NCI-H2227 treated with DMSO at 0.1 percent for 48 hours (cell line): ENCODE measurements at places on chromosomes 16 and 17.

GRCh38 chr16:57469046-57469445 is 6.6 kb downstream of the POLR2C start:
- no peak for DNase-seq

- no peak for DNase-seq
Observed at GRCh38 chr17:75244133-75244866, 17.1 kb downstream of the GGA3 start.

DNA sequence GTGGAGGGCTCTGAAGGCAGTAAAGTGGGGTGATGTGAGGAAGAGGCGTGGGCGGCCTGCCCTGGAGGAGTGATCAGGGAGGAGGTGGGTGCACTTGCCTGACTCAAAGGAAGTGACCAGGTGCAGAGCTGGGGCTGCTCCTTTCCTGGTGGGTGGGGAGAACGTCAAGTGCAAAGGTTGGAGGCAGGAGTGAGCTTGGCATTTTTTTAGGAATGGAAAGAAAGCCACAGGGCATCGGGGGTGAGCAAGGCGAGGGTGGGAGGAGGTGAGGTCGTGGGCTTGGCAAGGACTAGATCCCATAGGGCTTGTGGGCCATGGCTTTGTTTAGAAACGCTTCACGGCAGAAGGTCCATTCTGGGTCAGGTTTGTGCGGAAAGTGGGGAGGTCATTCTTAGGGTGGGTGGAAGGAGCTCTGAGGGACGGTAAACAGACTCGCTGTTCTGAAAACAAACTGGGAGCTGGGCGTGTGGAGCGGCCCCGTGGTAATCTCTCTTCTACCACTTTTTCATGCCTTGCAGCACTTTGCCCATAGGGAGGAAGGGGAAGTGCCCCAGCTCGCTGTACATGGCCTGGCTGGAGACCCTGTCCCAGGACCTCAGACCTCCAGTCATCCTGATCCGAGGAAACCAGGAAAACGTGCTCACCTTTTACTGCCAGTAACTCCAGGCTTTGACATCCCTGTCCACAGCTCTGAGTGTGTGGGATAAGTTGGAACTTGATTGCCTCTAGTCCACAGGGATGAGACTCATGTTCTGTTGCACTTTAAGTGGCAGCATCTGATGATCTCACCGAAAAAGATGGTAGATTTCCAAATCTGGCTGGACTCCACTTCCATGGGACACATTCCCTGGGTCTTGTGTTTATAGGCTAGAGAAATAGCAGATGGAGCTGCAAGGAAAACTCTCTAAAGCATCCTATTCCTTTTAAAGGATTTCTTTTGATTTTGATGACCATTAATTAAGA is 18.9 kb upstream of the HERPUD1 start:
- DNase-seq = no peak

DNA sequence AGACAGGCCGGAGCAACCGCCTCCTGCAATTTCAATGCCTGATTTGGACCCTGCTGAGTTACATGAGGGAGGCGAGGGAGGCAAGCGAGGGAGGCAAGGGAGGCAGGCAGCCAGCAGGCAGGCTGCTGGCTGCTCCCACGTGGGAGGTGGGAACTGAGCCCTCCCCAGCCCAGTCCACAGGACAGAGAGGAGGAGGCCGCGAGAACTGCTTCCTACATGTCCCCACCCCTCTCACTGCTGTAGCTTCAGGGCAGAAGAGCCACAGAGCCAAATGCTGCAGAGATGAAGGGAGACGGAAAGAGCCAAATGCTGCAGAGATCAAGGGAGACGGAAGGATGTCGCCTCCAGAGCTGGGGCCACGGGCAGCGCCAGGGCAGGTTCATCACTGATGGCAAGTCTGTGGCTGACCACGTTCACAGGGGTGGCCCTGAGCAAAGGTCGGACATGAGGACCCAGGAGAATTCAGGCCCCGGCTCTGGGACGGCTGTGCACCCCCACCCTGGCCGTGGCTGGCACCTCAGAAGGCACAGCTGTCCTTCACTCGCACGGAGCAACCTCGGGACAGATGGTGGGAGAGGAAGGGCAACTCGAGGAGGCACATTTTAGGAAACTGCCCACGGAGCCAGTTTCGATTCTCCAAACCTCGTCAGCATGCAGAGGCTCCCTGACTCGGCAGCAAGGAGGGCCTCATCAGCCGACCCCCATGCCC is 21.5 kb downstream of the RPH3AL start:
- no peak for DNase-seq

DNA sequence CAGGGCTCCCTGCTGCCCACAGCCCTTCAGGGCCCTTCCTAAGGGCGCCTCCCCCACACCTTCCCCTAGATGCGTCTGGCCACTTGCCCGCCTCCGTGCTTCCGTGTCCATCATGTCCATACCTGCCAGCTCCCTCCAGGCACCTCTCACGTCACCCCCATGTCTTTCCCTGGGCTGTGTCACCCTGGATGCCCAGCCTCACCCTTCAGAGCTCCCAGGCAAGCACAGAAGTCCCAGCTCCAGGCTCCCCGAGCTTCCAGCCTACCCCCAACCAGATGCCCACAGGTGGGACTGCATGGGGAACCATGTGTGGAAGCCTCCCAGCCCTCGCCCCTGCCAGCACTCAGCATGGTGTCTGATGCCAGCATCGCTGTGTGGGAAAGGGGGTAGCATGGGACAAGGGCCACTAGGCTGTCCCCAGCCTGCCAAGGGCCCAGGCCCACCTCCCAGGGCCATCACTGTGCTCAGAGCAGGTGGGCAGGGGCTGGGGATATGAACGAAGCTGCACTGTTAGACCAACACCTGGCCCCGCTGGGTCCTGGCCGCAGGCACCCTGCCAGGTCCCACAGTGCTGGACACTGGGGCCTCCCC is 1.9 kb upstream of the AXIN1 start:
- DNase-seq = no peak

- no peak for DNase-seq
Observed at GRCh38 chr17:4785311-4786105, 656 bp downstream of the VMO1 start.

DNA sequence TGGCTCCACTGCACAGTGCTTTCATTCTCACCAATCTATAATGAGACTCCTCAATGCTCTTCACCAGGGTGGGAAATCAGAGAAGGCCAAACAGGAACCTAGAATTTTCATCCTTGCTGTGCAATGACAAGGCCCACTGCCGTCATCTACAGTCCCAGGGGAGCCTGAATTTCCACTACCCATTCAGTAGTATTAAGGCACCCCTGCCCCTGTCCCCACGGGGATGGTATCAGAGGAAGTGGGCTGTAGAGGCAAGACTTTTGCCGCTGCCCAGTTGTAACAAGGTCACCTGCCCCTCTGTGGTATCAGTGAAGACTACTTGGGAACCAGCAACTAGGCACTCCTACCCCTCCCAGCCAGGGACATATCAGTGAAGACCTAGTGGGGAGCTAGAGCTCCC is 104.5 kb downstream of the C16orf78 start:
- no peak for DNase-seq

DNA sequence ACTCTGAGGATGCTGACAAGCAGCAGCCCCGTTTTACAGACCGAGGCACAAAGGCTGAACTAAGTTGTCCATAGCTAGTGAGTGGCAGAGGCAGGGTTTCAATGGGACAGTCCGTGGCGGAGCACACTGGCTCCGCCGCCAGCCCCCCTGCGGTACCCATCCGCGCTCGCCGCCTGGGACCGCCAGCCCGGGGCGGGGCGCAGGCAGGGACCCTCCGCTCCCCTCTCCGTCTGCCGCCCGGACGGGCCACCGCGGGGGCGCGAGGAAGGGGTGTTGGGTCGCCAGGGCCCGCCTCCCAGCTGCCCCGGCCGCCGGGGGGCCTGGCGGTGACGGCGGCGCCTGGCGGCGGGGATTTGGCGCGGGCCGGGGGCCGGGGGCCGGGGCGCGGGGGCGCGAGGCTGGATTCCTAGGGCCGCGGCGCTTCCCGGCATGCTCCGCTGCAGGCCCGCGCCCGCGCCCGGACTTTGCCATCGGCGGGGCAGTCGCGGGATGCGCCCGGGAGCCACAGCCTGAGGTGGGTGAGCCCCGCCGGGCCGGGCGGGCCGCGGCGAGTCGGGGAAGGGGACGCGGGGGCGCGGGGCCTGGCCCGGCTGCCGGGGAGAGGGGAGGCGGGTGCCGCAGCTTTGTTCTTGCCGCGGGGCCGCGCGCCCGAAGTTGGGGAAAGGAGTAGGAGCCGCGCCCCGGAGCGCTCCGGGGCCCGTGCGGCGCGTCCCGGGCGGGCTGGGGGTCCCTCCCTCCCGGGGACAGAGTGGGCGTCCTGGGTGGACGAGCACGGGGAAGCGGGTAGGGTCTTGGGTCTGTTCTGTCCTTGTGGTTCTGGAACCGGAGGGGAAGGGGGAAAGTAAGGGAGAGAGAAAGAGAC is at the start of gene TMEM98:
TMEM98 (plus strand) TSS at position 430 of the 862 bp plus-strand sequence. CDS start 3,376 bp downstream, outside the sequence.
- no peak for DNase-seq

GRCh38 chr16:69483611-69484010 is 59.2 kb downstream of the CYB5B start:
- no peak for DNase-seq

DNA sequence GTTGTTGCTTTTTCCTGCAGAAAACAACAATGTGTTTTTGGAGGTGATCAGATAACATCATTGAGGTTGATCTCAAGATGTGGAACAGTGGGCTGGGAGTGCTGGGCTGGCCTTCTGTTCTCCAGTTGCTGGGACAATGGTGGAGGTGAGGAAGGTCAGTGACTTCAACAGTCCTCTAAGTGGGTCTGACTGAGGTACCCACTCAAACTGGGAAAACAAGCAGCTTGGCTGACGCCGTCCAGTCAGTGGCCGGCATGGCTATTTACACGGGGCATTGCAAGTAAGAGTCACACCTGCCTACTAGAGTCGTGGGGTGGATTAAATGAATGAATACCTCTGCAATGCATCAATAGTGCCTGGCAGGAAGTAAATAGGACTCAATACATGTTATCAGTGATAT is 386.7 kb upstream of the ZFHX3 start:
- DNase-seq = no peak

GRCh38 chr17:81636505-81637288 is at the start of the genes NPLOC4 and TSPAN10:
TSS of gene NPLOC4 (minus strand) at chr17:81637112. CDS start at chr17:81636930, 182 bp downstream.
TSS of gene TSPAN10 (plus strand) at chr17:81637196. CDS start at chr17:81642413, 5,217 bp downstream.
- peak; percentile 74 for DNase-seq

DNA sequence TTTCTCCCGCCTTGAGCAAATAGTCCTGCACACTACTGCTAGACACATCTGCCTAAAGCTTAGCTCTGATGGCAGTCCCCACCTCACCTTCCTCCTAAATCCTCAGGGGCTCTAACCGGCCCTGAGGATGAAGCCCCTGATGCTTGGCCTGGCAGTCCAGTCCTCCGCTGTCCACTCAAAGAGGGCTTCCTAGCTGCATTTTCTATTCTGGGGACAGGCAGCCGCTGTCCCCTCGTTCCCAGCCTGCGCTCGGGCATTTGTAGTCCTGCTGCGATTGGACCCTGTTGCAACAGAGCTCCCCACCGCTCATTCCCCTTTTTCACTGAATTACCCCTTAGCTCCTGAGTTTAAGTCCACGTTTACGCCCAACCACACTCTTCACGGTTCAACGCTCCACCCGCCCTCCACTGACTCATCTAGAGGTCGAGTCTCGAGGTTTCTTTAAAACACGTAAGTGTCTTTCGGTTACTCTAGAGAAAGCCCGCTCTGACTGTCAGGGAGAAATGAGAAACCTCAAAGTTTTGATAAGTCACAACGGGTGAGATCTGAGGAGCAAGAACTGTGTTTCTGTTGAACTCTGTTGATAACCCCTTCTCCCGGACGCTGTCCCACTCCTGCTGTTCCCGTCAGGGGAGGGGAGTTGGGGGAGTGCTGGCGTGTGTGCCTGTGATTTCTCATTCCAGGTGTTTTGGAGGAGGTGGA is 4.5 kb downstream of the CCR7 start:
- peak; percentile 31 for DNase-seq

DNA sequence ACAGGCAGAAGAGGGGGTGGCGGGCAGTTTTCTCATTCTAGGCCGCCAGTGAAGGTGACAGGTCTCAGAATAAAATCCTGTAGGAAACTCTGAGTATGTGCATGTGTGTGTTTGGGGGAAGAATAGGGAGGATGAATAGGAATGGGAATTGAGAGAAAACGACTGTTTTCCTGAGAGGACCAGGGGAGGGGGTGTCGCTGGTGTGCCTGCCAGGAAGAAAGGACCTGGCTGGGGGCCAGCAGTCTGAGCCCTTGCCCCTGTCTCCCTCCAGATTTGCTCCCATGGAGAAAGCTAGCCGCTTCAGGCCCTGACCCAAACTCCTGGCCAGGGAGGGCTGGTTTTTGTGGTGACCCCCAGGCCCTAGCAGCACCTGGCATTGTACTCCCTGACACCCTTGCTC is 14.4 kb downstream of the C17orf50 start:
- no peak for DNase-seq

DNA sequence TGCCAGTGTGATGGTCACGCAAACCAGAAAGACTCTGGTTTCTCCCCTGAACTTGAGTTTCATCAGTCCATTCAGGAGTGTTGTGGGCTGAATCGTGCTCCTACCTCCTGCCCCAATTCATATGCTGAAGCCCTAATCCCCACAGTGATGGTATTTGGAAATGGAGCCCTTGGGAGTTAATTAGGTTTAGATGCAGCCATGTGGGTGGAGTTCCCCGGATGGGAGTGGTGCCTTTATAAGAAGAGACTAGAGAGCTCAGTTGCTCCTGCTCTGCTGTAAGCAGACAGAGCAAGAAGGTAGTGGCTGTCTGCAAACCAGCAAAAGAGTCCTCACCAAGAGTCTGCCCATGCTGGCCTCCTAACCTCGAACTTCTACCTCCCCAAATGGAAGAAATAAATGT is 160.3 kb upstream of the DYNLRB2 start:
- DNase-seq = no peak

DNA sequence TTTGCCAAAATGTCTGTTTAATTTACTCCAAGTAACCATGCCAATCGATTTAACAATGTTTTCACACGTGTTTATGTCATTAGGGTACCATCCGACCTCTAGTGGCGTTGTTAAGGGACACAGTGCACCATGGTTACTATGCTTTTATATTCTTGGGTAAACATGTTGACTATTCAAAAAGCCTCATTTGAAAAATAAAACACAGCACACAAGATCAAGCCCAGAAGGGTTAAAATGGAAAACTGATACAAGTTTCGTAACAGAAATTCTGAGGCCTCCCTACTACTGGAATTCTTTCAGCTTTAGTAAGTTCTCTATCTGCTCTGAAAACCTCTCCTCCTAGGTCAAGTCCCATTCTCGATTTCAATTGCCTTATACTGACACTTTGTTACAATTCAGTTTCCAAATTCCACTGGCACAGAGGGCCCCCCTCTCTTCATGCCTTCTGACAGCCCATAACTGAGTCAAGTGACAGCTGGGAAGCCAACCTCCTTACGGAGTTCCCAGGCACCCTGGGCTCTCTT is 2.1 kb downstream of the CFAP20 start:
- no peak for DNase-seq

GRCh38 chr17:74962622-74963394 is 9.8 kb downstream of the HID1 start:
- DNase-seq = no peak

- peak; percentile 82 for DNase-seq
Observed at GRCh38 chr17:38867179-38867967, 2.5 kb upstream of the LASP1 start.
